ENCODE measurements at places on chromosomes 11 and 22.

GRCh38 chr22:43541462-43542407 is 129.9 kb downstream of the MPPED1 start:
- no peak for DNase-seq

DNA sequence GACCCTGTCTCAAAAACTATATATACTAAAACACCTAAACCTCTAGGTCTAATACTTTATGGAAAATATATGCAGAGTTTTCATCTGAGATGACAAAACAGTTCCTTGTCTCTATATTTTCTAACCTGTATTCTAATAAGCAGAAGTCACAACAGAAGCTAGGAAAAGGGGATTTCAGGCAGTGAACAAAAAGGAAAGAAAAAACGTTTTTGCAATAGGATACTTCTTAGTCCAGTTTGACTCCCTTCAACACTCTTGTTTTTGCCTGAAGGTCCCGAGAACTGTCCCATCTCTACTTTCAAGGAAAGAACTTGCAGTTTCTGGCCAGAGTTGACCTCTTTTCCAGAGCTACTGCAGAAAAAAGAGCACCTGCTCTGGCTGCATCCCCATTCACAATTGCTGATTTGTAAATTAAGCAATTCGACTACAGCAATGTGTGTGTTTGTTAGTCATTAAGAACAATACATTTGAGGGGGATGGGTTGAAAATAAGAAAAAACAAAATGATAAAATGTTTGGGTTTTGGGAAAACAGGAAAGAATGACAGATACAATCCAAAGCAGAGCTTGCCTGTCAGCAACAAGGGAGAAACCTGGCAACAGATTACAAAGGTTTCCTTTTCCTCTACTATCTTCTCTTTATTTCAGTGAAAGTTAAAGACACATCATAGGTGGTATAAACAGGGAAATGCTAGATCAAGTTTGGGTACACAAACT is 160.0 kb downstream of the FCHSD2 start:
- DNase-seq: no peak

DNA sequence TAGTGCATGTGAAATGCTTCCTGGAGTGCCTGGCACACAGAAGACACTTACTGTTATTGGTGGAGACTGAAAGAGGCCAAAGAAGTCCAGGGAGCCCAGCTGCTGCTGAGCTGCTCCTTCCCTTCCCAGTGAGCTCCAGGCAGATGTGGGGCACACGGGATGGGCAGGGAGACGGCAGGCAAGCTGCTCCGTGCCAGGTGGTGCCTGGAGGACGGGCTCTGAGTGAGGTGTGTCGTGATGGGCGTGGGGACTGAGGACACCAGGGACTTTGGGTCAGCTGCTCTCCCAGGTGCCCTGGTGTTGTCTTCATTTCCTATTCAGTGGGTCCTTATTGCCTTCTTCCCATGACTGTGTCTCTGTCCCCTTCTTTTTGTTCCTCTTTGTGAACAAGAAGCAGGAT is 19.5 kb downstream of the TAB1 start:
- no peak for DNase-seq

DNA sequence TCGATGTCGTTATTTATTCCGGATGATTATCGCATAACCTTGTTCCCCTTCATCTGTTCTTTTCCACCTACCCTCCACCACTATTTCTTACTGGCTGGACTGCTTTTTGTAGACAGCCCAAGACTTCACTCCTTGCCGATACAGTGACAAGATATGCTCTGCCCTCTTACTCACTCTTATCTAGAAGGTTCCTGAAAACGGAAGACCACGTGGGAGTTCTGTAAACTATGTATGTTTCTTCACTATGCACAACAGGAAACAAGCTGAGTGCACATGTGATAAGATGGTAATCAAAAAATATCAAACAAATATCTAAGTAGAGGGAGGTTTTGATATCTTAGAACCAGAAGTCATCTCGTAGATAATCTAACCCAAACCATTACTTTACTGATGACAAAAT is 122.9 kb upstream of the ARHGAP20 start:
- DNase-seq: no peak

GRCh38 chr11:123282597-123282996 is 87.5 kb upstream of the CLMP start:
- no peak for DNase-seq

DNA sequence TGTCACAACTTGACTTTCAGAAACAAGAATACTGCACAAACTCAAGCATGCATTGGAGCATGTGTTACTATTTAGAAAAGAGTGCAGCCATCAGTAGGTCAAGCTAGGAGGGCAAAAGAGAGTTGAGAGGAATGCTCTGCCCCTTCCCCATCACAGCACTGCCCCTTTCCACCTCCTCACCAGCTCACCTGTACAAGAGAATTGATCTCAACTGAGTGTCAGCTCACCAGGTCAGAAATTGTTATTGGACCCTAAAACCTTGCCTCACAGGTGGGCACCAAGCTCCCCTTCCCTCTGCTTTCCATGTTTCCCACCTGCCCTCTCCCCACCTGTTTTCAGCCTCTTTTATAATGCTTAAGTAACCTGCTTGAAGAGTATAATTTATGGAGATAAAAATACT is 48.8 kb downstream of the DKK3 start:
- DNase-seq: no peak

DNA sequence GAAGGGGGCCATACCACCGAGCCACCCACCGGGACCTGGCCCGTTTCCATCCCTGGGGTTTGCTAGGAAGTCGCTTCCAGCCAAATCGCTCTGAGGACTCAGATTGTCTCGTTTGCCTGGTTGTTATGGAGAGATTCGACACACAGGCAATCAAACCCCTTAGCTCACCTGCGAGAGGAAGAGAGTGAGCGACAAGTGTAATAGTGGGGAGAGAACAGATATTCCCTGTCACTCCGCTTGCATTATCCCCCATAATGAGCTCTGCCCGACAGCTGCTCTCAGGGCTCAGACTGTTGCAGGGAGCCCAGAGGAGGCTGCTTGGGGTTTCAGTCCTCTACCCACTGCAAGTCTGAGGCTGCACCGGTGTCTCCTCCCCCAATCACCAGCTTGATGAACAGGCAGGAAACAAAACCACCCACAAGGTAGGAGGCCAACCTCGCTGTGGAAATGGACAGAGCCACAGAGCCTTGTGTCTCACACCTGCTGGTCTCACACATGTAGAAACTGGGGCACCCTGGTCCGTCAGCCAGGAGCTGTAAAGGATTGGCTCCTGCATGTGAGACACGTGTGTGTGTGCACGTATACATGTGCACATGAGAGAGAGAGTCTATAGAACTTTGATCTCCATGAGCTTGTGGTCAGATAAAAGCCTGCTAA is 351.1 kb downstream of the BUD13 start:
- no peak for DNase-seq

- DNase-seq: no peak
These were observed 135.1 kb downstream of the SPATA19 start for GRCh38 chr11:133710241-133710640.

DNA sequence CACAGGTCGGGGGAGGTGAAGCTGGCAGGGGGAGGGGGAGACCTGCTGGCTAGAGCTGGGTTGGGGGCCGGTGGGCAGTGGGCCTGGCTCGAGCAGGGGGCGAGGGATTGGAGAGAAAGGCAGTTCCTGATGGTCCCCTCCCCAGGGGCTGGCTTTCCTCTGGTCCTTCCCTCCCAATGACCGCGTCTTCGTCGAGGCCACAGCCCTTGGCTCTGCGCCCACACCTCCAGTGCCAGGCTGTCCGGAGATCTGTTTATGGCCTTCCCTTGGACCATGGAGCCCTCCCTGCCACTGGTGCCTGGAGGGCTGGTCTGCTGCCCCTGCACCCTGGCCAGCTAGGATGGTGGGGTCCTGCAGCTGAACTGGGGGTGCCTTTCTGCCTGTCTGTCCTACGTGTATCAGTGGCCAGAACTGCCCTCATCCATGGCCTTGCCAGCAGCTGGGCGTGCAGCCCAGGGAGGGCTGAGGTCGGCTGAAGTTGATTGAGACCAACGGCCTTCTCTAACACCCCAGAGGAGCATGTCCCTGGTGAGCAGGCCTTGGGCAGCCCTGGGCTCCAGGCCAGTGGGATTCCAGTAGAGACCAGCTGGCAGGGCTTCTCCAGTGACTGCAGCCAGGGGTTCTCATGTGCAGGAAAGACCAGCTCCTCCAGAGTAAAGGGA is 12.3 kb downstream of the TANGO2 start:
- DNase-seq: no peak

DNA sequence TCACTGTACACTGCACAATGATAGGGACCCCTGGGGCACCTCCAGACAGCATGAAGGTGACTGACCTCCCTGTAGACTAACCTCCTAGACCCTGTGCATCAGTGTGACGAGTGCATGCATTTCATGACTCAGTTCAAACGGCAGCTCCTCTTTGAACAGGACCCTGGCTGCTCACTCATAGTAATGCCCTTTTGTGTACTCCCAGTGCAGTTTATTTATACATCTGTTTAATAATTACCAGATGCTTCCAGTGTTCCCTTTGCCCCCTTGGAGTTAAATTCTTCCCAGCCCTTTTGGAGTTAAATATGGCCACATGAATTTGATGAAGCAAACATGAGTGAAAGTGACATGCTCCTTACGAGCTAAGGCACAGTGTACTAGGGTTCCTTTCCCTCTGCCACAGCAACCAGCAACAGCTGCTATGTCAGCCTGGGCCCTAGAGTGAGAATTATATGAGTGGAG is 72.4 kb downstream of the PANX1 start:
- no peak for DNase-seq
